ENCODE measurements at places on chromosomes 3 and 15.

DNA sequence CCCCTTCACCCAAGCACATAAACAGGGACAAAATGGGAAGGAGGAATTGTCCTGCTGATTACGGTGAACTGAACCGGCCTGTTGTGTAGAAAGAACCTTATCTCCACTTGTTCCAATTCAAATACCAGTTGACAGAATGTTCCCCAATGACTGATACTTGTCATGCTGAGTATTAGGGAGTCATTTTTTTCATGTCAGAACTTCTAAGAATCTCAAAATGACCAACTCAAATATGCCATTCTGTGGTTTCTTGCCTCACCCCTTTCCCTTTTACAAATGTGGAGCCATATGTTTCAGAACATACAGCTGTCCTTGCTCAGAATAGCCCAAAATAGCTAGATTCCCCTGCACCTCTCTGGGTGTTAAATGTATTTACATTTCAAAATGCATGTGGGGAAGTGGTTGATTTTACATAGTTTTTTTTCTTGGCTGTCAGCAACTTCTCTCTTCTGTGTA lies 405.9 kb upstream of the TBL1XR1 start:
- no peak for DNase-seq

- peak; percentile 54 for DNase-seq
Measured at GRCh38 chr15:78364233-78364632, 24.1 kb downstream of the CRABP1 start.

DNA sequence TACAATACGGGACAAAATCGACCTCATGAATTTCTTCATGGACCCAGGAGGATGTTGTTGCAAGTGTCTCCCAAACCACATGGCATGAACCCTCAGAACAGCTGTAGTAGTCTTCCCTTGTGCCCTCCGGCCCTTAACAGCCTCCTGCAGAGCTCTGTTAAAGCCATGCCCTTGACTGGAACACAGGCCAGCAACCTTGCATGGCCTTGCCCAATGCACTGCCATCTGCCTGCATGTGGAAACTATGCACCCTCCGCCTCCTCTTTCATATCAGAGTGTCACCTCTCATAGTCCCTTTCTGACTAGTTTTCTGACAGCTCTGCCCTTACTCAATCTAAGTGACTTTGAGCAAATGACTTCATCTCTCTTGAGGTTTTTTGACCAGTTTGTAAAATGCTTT lies 39.4 kb upstream of the TRIM71 start:
- no peak for DNase-seq

- no peak for DNase-seq
Measured at GRCh38 chr3:117036259-117036799, 326.8 kb downstream of the TUSC7 start.

DNA sequence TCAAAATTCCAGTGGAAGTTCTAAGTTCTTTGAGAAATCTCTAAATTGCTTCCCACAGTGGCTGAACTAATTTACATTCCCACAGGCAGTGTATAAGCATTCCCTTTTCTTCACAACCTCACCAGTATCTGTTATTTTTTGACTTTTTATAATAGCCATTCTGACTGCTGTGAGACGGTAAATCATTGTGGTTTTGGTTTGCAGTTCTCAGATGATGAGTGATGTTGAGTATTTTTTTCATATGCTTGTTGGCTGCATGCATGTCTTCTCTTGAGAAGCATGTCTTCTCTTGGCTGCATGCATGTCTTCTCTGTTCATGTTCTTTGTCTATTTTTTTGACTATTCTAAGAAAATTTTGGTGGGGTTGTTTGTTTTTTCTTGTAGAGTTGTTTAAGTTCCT lies 499.6 kb upstream of the CCDC54 start:
- no peak for DNase-seq

DNA sequence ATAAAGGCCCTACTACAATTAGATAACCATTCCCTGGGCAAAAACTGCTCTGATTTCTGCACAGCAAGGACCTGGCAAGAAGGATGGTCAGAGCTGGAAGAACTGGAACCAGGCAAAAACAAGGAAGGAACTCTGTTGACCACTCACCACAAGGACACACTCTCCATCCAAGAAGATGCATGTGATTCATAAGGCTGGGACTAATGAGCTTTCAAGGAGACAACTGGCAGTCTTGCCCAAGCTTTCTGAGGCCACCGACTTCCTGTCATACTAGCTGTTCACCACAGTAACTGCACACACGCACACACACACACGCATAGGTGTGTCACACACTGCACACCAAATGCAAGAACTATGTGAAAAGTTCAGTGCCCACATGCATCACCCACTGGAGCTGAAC lies 256.6 kb downstream of the OCA2 start:
- DNase-seq: no peak

DNA sequence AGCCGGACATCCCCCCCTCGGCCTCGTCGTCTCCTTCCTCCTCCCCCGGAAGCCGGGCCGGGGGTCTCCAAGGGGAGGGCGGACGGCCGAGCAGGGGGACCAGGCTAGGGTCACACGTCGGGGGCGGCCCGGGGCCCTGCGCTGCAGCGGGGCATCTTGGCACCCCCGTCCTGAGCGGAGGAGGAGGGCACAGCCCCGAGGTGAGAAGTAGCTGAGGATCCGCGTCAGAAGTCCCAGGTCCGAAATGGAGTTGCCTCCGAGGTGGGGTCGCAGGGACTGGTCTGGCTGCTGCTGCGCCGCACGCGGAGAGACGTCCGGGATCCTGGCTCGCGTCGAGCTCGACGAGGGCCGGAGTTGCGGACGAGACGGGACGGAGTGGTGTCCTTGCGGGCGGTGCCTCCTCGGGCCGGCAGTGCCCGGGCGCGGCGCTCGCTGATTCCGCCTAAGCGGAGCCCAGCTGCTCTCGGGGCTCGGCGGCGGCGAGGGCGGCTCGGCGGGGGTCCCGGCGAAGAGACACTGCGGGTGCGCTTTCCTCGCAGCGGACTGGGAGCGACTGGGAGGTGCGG lies at the start of gene ADCY5:
Gene ADCY5 (minus strand): TSS at position 555 of the 566 bp plus-strand sequence. CDS start 545 bp downstream, at position 10.
- DNase-seq: no peak

- DNase-seq: no peak
Measured at GRCh38 chr3:156655819-156656550, 18.4 kb upstream of the TIPARP start.

DNA sequence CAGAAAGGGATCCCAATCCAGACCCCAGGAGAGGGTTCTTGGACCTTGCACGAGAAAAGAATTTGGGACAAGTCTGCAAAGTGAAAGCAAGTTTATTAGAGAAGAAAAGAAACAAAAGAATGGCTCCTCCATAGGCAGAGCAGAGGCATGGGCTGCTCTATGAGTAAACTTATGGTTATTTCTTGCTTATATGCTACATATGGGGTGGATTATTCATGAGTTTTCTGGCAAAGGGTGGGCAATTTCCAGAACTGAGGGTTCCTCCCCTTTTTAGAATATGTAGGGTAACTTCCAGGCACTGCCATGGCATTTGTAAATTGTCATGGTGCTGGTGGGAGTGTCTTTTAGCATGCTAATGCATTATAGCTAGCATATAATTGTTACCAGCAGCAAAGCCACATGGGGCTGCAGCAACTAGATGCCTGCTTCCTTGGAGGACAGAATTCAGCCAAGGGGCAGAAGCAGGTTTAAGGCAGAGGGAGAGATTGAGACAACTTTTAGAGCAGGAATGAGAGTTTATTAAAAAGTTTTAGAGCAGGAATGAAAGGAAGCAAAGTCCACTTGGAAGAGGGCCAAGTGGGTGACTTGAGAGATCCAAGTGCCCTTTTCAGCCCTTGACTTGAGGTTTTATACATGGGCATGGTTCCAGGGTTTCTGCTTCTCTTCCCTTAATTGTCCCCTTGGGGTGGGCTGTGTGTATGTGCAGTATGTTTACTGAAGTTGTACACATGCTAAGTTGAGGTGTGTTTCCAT lies 41.3 kb downstream of the METTL6 start:
- DNase-seq: no peak

DNA sequence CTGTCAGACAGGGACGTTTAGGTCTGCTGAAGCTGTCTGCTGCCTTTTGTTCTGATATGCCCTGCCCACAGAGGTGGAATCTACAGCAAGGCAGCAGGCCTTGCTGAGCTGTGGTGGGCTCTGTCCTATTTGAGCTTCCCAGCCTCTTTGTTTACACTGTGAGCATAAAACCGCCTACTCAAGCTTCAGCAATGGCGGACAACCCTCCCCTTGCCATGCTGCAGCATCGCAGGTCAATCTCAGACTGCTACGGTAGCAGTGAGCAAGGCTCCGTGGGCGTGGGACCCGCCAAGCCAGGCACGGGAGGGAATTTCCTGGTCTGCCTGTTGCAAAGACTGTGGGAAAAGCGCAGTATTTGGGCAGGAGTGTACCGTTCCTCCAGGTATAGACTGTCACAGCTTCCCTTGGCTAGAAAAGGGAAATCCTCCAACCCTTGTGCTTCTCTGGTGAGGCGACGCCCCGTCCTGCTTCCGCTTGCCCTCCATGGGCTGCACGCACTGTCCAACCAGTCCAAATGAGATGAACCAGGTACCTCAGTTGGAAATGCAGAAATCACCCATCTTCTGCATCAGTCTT lies 71.4 kb downstream of the SPSB4 start:
- no peak for DNase-seq

DNA sequence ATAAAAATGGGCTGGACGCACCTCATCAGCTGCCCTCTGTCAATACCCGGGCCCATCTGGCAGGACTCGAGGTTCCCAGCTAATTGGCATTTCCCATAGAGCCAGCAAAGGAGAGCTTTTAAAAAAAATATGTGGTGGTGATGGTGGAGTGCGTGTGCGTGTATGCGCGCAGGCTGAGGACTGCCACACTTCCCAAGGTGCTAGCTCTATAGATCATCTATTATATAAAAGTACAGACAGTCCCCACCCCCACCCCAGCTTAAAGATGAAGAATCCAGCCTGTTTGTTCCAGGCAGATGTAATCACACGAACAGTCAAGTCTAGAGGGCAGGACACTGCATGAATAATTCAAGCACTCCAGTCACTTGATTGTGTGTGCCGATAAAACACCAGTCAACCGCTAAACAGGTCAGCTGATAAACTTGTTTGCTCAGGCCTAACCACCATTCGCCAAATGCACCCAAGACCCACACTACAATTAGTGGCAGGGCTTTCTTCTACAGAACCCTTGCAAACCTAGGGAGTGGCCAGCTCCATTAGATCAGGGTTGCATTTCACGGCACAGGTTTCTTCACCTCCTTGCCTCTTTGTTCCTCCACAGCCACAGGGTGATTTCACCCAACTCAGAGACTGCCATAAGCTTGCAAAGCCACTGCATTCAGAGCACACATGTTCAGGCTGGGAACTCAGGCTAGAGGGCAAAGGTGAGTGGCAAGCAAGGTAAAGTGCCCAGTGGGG lies 5.8 kb downstream of the TLE3 start:
- peak; percentile 42 for DNase-seq

DNA sequence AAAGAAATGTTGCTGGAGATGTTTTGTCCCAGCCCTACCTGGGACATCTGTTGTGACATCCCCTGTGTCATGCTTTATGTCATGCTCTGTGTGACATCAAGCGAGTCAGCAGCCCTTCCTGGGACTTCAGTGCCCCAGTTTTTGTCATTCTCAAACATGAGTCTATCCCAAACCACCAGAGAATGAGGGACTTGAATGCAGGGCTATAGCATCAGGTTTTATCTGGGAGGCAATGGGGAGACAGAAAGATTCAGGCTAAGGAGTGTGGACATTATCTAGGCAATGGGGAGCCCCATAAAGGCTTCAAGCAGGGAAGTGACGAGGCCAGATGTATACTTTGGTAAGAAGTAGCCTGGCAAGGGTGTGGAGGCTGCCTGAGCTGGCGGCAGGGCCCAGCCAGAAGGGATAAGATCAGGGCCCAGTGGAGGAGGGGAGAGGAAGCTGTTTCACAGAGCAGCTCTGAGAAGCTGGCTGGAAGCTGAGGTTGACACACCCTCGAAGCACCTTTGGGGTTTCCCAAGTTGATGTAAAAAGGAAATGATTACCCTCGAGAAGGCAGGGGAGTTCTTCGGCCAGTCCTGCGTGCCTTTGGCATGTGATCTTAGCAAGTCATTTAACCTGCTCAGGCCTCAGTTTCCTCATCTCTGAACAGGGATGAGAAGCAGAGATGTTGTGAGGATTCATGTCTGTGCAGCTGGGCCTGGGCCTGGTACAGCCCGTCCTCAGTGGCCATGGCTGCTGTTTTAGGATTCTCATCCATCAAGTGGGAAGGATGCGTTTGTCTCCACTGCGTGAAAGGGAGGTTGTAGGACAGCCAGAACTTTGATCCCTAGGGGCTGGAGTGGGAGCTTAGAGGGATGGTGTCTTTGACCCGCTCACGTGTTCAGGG lies 34.3 kb downstream of the IRAK2 start:
- no peak for DNase-seq

DNA sequence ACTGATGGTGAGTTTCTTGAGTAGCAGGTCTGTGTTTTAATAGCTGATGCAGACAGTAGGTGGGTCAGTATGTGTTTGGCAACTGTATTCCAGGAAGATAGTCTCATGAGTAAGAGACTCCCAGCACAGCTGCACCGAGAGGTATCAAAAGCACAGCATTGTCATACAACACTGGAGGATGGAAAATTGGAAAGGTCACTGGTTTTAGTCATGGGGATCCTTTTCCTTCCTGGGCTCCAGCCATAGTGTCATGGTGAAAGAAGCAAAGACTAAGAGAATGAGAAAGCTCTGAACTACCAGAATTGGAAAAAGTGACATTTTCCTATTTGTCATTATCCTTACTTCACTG lies 61.5 kb downstream of the P3H2 start:
- DNase-seq: no peak

GRCh38 chr3:44926172-44926571 lies 49.8 kb downstream of the ZDHHC3 start:
- DNase-seq: no peak

DNA sequence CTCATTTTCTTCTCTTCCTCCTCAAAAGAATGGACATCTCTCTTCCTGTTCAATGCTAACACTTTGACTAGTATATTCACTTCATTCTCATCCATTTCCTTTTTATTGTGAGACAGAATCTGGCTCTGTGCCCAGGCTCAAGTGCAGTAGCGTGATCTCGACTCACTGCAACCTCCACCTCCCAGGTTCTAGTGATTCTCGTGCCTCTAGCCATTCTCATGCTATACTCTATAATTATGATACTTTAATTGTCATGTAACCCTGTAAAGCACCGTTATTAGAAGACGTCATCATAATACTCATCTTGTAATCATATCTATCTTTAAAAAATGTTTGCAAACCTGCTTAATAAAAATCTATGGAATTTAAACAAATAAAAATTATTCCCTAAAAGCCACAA lies 107.0 kb downstream of the SHOX2 start:
- peak; percentile 15 for DNase-seq

- no peak for DNase-seq
Measured at GRCh38 chr15:93052090-93052879, 36.7 kb downstream of the RGMA start.

- no peak for DNase-seq
Measured at GRCh38 chr3:16486951-16487480, 26.5 kb downstream of the RFTN1 start.

All from NCI-H2171 treated with DMSO at 0.1 percent for 48 hours (cell line).